RCC 7860 (cell line): ENCODE measurements at places on chromosomes 3 and 15.

- no peak for DNase-seq
Measured at GRCh38 chr3:191372122-191372521, 41.8 kb upstream of the UTS2B start.

GRCh38 chr3:45241206-45241605 is 15.1 kb upstream of the TMEM158 start:
- no peak for DNase-seq

GRCh38 chr15:27182561-27183110 is 211.7 kb downstream of the GABRG3 start:
- no peak for DNase-seq

- no peak for DNase-seq
Measured at GRCh38 chr15:41304149-41304770, 28.1 kb downstream of the OIP5 start.

GRCh38 chr15:57057134-57057930 is 138.9 kb downstream of the TCF12 start:
- no peak for DNase-seq

DNA sequence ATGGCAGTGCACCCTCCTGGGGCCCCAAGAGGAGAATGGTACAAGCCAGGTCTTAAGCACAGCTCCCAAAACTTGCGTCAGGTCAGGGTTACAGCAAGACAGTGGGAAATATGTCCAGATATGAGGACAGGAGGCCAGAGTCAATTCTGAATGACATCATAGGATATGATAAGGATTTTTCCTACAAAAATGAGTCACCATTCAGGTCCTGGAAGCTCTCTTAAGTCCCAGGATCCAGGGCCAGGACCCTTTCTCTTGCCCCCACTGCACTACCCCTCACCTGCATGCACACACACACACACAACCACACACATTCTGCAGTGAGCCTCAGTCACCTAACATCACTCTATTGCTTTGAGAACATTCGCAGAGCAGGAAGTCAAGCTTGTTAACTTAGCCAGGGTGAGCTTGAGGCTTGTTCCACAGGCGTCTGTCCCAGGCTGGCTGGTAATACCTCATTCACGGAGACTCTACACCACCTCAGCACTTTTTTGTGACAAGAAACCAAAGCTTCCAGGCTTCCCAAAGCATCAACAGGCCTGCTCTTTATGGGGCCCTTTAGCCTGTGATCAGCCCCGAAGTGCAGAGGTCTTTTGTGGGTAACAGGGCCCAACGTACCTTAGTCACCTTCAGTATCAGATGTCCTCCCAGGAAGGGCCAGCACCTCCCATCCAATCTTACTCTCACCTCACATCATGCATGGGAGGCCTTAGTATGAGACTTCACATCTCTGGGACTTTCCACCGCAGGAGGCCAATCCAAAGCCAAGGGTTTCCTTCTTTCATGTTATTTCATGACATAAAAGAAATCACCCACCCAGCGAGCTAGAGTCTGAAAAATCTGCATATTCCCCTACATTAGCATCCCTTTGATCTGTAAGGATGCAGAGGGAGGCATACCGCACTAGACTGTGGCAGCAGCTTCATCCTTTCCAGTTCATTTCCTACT is 74.0 kb upstream of the LIPC start:
- no peak for DNase-seq

GRCh38 chr3:72224804-72225509 is 440.0 kb upstream of the PROK2 start:
- DNase-seq: no peak
